ENCODE measurements at places on chromosomes 6 and 20. TPM values are rescaled to one million over a fixed set of nuclear protein-coding genes. Genes with fewer than 3 reads are reported as not detected.

DNA sequence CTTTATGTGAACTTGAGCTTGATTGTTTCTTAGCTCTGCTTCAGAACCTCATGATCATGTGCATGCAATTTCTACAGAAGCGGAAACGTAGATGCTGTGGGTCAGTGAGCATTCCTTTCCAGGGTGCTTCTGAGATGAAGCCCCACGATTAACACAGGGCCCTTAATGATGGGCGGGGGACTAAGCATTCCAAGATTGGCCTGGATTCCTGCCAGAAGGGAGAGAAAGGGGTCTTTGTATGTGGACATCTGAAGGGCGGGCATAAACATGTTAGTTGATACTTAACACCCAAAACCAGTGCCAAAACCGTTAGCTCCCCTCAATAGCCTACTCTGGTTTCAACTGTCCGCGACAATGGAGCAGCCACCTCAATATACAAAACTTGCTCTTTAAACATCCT lies 46.9 kb upstream of the POU3F2 start:
- no peak for DNase-seq

GRCh38 chr6:140774080-140774505 lies 1358.6 kb upstream of the GJE1 start:
- DNase-seq, result no peak

DNA sequence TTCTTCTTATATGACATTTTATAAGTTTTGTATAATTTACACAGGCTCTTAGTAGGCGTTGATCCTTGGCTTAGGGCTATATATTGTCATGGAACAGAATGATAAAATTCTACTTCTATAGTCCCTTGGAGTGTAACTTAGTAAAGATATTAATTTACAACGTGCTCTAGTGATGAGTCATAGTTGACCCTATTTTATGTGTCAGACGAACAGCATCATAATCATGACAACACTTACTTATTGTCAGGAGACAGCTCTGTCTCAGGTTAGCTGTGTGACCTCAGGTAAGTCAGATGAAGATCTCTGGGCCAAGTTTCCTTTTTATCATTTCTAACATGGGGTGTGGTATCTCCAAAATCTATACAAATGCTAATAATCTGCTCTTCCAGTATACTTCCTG lies 473.5 kb downstream of the UTRN start:
- no peak for DNase-seq

DNA sequence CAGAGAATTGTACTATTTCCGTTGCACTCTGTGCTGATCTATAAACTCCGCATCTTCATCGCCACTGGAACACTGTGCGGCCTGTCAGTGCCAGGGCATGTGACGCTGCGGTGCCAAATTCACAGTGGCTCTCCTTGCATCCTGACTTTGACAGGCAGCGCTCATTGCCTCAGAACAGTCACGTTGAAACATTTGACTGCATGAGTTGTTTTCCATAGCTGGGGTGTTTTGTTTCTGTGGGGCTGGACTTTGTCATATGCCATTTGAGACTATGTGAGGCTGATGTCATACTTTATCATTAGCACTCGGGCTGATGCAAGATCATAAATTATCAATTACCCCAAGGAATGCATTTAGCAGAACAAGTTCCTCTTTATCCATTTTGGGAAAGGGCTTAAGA lies 32.7 kb downstream of the CFAP61 start:
- DNase-seq, result peak; percentile 45

DNA sequence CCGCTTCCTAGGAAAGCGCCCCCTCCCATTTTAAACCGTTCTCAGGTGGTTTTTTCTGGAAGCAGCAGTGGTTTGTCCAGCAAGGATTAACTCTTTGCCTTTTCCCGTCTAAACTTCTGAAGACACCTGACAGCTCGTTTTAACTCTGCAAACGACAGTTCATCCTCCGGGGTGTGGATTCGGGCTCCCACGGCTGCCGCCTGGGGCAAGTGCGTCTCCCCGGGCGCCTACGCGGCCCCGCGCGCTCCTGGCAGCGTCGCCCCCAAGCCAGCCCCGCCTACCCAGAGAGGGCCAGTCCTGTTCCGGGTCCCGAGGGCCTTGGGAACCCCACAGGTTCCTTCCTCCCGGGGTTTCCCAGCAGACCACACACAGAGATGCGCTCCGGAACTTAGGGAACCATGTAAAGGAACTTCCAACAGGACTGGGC lies 54.4 kb downstream of the PRR18 start:
- DNase-seq, result no peak

DNA sequence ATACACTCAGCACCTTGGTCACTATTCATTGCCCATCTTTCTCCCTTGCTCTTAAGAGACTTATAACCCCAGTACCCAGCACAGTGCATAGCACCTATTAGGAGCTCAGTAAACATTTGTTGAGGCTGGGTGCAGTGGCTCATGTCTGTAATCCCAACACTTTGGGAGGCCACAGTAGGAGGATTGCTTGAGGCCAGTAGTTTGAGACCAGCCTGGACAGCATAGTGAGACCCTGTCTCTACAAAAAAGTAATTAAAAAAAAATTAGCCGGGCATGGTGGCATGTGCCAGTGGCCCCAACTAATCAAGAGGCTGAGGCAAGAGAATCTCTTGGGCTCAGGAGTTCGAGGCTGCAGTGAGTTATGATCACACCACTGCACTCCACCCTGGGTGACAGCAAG lies 8.2 kb upstream of the EIF2S2 start:
- DNase-seq, result no peak

- no peak for DNase-seq
Observed at GRCh38 chr20:20366551-20366875, 1.4 kb upstream of the INSM1 start.

DNA sequence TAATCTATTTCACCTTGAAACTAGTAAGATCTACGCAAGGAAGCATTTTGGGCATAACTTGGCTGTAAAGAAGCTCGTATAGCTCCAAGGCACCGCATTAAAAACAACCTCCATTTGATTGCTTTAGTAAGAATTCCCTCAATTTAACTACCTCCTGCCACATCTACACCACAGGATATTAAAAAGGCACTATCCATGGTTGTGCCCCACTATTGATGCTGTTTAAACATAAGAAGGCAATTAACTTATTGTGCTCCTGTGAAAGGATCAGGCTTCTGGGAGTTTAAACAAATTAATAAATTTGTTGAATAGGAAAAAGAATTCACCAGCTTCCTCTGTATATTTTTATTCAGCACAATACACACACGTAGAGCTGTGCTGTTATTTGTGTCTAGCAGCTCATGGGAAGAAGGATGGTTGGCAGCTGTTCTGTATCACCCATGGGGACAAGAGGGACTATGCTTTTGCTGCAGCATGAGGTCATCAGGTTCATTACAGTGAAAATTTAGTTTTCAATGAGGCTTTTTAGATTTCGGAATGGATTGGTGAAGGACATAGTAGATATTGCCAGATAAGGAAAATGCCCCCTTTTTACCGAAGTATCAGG lies 513.3 kb downstream of the HAO1 start:
- DNase-seq, result no peak

DNA sequence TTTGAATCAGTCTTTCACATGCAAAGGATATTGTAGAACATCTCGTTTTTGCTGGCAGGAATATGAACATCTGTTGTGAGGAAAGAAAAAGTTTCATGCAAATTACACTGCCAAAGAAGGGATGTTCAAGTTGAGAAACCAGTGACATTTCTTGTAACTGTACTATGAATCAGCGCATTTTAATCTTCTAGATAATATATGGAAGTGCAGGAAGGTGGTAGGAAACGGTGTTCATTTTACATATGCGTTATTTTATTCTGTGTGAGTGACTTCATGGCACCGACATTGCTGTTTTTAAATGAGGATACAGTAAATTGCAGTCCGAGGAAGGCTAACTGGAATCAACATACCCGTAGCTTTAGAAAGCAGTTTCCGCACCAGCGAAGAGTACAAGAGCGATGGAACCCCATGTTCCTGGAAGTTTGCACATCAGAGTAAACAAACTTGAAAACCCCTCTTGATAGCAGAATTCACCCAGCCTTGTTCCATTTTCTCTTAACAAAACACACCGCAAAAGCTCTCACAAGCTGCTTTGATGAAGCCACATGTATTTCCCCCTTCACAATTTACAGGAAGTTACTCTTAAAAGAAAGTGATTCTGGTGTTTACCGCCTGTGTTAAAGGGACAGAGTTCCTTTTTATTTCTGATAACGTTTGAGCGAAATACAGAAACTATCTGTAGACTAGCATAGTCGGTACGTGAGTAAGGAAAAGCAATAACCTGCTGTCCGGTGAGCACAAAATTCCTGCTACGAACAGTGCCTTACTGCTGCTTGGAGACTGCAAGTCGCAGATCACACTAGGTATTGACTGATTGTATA lies 11.5 kb downstream of the PRDM1 start:
- DNase-seq, result no peak

DNA sequence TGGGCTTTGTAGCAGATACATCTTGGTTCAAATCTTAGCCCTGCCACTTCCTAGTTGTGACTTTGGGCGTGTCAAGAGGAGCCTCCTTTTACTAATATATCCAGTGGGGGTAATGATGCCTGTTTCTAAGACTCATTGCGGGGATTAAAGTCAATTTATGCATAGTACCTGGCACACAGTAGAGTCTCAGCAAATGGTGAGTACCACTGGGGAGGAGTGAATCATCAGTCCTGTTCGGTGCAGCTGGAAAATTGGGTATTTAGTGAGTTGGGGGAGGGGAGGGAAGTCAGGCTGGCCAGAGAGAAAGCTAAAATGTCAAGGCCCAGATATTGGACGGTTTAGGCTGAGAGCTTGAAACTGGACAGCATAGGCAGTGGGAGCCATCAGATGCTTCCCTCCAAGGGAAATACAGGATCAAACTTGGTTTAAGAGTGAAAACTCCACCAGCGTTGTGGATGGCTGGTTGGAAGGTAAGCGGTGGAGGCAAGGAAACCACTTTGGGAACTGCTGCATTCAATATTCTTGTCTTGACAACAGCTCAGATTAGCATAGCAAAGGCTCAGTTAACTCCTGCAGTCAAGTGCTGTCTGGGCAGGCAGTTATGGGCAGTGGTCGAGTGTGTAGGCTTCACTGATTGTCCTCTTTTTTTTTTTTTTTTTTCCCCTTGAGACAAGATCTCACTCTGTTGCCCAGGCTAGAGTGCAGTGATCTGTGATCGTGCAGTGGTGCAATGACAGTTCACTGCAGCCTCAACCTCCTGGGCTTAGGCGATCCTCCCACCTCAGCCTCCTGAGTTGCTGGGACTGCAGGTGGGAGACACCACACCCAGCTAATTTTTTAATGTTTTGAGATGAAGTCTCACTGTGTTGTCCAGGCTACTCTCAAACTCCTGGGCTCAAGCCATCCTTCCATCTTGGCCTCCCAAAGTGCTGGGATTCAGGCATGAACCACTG lies 12.9 kb downstream of the PPP1R16B start:
- DNase-seq, result no peak

GRCh38 chr6:118665011-118665410 lies 13.6 kb upstream of the CEP85L start:
- no peak for DNase-seq

ASIP gene
- not detected for total RNA-seq

HLA-DRB5 gene
- 3.4 TPM for total RNA-seq

RIPOR2 gene
- 9.9 TPM for total RNA-seq

ADGRF5 gene
- 13.5 TPM for total RNA-seq
